Renal cortex interstitium (tissue), 15 donors: ENCODE measurements at places on chromosomes 6 and 20.
A peak's percentile ranks its signal among the peaks of the same experiment; 100 is the strongest.

DNA sequence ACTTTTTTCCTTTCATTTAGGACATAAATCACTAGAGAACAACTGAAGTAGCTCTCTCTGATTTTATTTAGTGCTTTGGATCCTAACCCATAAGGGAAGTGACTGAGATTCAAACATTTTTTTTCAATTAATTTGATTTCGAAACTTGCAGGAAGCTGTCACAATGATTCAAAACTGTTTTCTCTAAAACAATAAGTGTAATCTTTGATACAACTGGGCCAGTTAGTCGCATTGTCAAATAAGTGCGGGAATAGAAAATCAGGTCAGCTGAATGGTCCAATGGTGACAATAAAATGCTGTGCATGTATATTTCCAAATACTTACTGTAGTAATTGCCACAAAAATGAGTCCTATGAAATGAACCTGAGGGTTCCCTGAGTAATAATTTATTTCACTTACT lies 930.8 kb downstream of the TFAP2A start:
- DNase-seq, result no peak

- DNase-seq, result no peak
Measured at GRCh38 chr20:36548006-36548315, 6.6 kb downstream of the MYL9 start.

DNA sequence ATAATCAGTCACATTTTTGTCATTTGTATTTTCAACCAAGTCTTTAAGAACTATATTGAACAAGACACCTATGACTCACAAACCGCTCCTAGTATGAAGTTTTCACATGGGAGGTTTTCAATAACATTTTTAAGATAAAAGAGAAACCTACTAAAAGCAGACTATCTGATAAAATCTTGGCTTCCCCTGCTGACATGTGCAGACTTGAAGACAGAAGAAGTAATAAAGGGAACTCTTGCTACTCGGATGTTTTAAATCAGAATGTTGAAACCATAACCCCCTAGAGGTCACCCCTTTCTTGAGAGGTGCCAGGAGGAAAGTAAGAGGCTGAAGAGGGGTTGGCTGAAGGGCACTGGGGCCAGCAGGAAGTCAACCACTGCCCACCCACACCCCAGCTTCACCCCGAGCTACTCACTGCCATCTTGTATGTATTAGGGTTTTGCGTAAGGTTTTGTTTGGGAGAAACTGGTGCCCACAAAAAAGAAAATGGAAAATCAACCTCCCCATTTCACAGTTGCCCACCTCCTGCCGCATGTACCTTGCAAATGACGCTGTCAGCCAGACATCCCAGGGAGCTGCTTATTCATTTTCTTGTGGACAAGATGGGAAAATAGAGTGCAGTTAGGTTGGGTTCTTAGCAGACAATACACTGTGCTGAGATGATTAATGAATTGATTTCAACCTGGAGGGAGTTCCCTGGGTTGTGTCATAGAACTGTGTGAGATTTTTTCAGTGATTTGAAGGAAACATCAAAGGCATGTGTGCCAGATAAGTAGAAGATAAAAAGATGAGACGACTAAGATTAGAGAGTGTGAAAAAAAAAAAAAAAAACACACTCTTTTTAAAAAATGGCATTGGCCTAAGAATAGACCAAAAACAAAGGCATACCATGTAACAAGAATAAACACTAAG lies 83.2 kb upstream of the TAB2 start:
- DNase-seq, result no peak

DNA sequence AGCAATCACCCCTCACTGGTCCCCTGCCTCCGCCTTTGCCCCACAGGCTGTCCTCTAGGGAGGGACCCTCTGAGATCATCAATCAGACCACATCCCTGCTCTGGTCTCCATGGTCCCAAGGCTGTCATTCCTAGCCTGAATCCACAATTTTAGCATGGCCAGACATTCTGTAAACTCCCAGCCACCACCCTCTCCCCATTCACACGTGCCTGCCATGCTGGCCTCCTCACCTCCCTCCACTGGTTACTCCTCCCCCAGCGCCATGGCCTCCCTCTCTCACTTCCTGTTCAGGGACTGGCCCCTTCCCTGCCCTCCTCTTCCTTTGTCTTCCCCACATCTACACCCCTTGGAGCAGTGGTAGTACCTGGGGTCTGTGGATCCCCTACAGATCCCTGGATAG lies 150.7 kb upstream of the MLN start:
- DNase-seq, result no peak

DNA sequence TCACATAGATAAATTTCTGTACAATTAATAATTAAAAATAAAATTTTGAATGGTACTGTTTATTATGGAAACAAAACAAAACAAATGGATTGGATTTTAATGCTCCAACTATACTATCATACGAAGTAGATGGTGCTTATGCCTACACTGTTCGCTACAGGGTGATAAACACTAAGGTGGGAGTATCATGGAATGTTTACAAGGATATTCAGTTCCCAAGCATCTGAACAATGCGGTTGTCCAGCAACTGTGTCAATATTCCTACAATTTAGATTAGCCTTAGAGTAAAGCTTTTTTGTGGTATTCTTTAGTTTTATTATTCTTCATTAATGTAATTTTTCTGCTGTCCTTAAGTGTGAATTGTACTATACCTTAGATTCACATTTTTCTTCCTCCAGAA lies 105.1 kb downstream of the MMS22L start:
- peak; percentile 7 for DNase-seq

- DNase-seq, result no peak
Measured at GRCh38 chr6:120671519-120671918, 662.8 kb downstream of the TBC1D32 start.

- no peak for DNase-seq
Measured at GRCh38 chr20:23492292-23492691, 1.4 kb downstream of the CST8 start.

DNA sequence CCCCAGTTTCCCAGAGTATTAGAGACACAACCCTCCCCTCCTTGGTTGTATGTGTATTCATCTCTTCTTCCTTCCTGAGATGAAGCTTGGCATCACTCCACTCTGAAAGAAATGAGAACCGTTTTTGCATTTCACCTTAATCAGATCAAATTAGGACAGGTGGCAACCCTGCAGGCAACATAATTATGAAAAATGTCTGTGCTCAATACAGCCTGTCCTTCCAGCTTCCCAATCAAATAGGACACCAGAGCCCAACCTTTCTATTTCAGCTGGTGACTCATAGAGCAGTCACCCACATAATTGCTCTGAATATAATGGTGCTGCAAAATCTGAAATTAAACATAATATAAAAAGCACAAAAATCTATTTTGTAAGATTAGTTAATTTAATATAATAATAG lies 310.2 kb upstream of the AGPAT4 start:
- no peak for DNase-seq

GRCh38 chr6:14748679-14749078 lies 497.2 kb upstream of the JARID2 start:
- DNase-seq, result no peak

- no peak for DNase-seq
Measured at GRCh38 chr20:51410586-51411325, 131.8 kb downstream of the NFATC2 start.

GRCh38 chr20:19799325-19799724 lies 41.3 kb downstream of the RIN2 start:
- no peak for DNase-seq

- DNase-seq, result no peak
Measured at GRCh38 chr6:15441215-15441868, 195.5 kb downstream of the JARID2 start.

GRCh38 chr6:128471907-128472306 lies 48.5 kb downstream of the PTPRK start:
- DNase-seq, result no peak

DNA sequence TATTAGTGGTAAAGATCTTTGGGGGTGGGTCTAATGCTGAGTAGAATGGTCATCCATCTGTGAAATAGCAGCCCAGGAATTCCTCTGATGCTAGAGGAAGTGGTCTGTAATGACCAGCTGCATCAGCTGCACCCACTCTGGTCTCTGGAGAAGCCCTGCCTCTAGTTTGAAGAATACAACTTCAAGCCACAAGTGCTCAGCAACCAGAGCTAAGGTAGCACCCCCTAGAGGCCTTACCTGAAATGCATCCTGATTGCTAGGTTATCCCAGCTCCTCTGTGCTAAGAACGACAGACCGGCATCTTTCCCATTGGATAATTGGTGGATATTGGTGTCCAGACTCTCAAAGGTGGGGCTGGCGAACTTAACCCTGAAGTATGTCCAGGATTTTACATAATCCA lies 58.2 kb downstream of the DNAH8 start:
- DNase-seq, result no peak

DNA sequence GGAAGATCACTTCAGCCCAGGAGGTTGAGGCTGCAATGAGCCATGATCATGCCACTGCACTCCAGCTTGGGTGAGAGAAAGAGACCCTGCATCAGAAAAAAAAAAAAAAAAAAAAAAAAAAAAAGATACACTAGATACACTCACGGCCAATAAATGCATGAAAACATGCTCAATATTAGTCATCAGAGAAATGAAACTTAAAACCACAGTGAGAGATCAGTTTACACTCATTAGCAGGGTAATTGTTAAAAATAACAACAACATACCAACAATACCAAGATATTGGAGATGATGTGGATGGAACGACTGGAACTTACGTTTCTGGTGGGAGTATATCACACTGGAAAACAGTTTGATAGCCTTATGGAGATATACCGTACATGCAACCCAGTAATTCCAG lies 29.9 kb downstream of the HS3ST5 start:
- DNase-seq, result no peak

DNA sequence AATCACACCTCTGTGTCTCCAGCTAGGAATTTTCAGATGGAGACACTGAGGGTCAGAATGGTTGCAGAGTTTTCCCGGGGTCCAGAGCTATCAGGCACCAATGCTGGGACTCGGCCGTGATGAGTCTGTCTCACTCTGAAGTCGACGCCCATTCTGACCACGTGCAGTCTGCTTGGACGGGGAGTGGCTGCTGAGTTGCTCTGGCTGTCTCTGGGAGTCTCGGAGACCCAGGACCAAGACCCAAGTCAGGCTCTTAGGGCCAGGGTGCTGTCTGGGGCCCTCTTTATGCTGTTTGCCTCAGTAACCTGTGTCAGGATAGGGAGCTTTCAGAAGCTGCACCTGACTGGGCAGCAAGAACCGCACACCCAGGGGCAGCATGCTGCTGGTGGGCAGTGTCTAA lies 4.6 kb downstream of the IP6K3 start:
- DNase-seq, result no peak

DNA sequence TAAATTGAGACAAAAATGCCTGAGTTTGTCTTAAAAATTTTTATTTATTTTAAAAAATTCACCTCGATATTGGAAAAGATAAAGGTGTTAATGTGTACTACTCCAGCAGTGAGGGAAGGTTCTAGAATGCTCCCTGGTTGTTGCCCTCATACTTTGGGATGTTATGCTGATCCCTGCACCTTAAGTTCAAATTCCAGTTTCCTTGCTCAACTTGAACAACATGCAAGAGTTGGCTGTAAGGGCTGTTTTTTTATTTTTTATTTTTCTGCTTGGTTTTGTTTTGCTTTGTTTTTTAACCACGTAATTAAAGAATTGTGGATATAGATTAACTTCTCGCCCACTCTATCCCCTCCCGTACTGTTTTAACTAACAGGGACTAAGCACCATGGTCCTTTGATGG lies 158.7 kb upstream of the CITED2 start:
- DNase-seq, result no peak

DNA sequence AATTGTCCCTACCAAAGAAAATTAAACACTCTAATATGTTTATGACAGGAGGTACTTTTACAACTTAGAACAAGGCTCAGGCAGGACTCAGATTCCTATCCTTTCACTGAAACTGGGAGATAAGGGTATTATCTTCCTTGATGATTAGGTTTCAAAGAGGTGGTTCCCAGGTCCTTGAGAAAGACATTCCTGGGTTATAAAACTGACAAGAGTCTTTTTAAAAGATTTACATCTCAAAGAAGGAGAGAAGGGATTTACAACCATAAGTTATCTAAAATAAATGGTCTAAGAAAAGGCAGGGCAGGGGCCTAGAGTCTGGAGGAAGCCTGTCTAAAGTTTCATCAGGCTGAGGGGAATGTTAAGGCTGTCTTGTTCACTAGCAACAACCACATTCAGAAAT lies 1492.5 kb downstream of the HACE1 start:
- no peak for DNase-seq

- no peak for DNase-seq
Measured at GRCh38 chr20:17611290-17611539, 41.3 kb downstream of the DSTN start.

- no peak for DNase-seq
Measured at GRCh38 chr6:154891901-154892300, 103.2 kb upstream of the TIAM2 start.

DNA sequence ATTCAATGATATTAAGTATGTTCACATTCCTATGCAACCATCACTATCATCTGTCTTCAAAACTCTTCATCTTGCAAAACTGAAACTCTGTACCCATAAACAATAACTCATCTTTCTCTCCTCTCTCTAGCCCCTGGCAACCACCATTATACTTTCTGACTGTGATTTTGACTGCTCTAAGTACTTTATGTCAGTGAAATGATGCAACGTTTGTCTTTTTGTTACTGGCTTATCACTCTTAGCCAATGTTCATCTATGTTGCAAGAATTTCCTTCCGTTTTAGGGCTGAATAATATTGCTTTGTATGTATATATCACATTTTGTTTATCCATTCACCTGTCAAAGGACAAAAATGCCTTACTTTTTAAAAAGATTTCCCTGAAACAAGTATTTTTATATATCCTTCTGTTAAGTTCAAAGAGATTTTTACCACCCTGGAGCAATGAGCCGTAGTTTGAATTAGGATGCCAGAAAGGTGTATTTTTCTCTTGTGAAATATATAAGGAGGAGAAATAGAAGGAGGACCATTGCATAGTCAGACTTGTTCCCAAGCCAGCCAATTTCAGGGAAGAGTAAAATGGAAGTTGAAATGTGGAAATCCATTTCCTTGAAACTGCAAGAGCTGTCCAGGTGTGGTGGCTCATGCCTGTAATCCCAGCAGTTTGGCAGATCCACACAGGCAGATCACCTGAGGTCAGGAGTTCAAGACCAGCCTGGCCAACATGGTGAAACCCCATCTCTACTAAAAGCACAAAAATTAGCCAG lies 4.0 kb upstream of the CGAS start:
- no peak for DNase-seq

- no peak for DNase-seq
Measured at GRCh38 chr6:126600258-126600916, 260.5 kb downstream of the CENPW start.

DNA sequence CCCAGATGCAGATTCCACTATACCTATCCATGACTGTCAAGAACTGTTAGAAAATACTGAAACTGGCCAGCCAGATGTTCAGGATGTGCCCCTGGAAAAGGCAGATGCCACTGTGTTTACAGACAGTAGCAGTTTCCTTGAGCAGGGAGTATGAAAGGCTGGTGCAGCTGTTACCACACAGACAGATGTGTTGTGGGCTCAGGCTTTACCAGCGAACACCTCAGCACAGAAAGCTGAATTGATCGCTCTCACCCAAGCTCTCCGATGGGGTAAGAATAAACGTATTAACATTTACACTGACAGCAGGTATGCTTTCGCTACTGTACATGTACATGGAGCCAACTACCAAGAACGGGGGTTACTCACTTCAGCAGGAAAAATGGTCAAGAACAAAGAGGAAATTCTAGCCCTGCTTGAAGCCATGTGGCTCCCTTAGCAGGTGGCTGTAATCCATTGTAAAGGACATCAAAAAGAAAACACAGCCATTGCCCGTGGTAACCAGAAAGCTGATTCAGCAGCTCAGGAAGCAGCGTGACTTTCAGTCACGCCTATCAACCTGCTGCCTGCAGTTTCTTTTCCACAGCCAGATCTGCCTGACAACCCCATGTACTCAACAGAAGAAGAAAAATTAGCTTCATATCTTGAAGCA lies 459.7 kb upstream of the HTR1E start:
- peak; percentile 26 for DNase-seq

- DNase-seq, result no peak
Measured at GRCh38 chr20:42652266-42652665, 537.4 kb downstream of the PTPRT start.
